ENCODE measurements at places on chromosomes 3 and 15.
A peak's percentile ranks its signal among the peaks of the same experiment; 100 is the strongest.

DNA sequence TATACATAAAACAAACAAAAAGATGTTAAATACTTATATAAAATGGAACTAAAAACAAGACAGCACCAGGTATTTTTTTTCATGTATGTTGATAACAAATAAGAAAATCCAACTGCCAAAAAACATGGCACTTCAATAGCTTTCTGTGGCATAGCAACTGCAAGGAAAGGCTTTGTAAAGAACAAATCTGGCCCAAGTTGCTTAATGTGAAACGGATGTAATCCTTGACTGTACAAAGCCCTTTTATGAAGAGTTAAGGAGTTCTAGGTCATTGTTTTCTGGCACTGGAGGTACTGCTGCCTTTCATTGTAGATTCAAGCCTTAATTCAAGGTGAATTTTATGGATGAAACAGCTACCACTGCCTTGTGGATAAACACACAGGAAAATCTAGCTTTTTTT is 68.8 kb upstream of the SLC12A8 start:
- DNase-seq, result no peak

DNA sequence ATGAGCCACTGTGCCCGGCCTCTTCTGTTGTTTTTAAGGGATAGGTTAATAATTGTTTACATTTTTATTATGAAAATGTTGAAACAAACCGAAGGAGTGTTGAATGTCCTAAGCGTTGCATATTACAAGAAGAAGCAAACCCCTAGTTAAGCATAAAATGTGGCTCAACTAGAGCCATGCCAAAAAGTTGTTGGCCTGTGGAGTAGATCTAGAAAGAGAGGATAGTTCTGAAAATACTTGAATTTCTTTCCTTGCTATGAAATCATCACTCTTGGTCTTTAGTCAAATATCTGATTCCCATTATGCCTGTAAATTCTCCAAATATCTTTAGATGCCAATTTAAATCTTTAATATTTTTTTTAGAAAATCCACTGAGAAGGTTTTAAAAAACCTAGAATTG is 12.8 kb downstream of the RBP2 start:
- DNase-seq, result no peak

DNA sequence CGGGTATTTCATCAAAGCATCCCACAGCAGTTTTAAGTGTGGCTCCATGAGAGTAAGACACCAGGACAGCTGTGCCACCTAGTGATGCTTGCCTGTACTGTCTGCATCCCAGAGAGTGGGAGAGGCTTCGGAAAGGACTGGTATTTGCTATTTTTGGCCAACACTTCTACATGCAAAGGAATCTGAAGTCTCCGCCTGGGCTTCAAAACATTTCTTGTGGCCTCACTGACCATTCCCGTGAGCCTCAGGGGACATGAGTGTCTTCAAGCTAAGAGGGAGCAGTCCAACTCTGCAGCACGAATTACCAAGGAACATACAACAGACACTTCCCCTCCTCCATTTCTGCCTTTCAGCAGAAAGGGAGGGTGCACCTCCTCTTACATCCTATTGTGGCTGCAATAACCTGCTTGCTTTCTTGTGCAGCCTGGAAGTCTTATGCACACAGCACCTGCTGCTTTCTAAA is 177.5 kb downstream of the RORA start:
- DNase-seq, result peak; percentile 30

DNA sequence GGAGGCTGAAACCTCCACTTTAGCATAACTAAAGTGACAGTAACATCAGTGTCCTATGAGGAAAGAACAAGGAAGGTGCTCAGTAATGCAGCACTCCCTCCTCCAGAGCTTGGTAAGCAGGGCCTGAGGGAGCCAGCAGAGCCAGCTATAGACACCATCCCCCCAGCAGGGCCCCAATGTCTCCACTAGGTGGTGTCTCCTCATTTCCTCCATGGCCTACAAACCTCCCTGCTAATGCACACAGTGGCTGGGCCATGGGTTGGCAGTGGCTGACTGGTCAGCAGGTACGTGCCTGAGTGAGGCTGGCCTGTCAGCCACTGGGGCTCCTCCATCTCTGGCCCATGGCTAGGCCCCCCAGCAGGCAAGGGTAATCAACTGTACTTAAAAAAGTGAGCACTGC is 13.6 kb downstream of the MRPS25 start:
- no peak for DNase-seq

- no peak for DNase-seq
Observed at GRCh38 chr3:21059404-21059803, 691.6 kb downstream of the ZNF385D start.

DNA sequence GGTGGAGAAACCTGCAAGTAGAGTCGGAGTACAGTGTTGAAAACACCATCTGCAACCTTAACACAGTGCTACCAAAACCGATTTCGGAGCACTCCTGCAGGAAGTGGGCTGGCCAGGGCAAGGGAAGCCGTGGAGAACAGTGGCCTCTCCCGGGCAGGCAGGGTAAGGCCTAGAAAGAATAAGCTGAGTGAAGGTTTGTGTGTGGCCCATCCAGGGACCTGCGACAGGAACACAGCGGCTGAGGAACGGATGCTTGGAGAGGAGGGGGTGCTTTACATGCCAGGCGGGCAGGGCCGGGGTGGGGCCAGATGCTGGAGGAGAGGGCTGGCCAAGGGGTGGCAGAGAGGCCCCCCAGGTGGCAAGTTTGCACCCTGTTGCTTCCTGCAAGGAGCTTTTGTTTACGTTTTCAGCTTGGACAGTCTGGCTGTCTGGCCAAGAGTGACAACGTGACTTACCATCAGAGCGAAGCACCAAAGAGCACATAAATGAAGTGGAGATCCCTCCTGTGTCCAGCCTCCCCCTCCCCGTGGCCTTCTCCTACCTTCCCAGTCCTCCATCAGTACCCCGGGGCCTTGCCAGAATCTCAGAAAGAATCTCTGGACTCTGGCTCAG is 156.5 kb downstream of the PGPEP1L start:
- DNase-seq, result peak; percentile 93

DNA sequence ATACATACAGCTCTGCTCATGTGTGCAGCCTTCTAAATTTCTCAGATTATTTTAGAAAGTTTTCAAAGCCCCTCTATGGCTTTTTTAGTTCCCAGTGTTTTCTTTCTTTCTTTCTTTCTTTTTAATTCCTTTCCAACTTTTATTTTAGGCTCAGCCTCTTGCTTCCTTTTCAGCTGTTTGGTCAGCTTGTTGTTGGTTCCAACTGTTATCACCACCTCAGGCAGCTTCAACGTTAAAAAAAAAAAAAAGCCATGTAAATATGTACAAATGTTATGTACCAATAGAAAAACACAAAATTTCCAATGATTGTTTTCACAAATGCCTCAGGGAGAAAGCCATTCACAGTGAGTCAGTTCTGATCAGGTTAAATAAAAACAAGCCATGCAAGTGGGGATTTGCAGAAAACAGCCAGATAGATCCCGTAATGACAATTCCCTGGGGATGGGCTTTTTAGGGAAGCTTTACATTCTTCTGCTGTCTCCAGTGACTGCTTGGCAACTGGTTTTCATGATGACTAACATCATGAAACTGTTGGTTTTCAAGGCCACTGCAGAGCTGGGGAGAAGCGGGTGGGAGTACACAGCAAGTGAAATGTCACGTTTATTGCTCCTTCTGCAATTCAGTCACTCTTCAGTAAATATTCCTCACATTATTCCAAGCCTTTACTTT is 908.4 kb downstream of the EPHA3 start:
- no peak for DNase-seq

DNA sequence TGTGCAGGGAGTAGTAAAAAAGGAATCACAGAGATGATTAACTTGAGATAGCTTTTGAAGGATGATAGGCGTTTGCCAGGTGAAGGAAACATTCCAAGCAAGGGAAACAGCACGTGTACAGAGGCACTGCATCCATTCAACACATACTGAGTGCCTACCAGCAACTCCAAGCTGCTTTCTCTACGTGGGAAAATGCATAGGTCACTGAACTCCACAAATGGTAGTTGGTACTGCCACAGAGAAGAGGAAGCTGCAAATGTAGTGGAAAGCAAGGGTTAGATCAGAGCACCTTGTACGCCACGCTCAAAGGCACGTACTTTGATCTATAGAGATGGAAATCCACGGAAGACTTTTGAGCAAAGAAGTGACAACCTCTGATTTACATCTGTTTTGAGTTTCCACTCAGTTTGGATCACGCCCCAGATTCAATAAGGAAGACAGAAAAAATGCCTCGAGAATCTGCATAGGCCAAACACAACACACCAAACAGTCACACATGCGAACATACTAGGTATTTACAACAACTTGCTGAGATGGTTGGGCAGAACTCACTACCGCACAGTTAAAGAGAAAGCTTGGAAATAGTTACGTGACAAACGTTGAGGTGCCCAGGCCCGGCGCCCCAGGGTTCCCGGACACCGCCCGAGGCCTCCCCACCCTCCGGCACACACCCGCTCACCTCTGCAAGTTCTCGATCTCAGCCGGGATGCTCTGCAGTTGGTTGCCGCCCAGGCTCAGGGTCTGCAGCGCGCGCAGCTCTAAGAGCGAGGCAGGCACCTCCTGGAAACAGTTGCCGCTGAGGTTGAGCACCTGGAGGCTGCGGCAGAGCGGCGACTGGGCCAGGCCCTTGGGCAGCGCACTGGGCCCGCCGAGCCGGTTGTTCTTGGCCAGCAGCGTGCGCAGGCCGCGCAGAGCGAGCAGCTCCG is 826 bp downstream of the LRRC58 start:
- DNase-seq, result peak; percentile 89

GRCh38 chr3:25831578-25831977 is 41.7 kb downstream of the OXSM start:
- DNase-seq, result no peak

Measured in lower leg skin (tissue), 4 donors.